Left ventricle myocardium superior (tissue), 1 donor: ENCODE measurements at places on chromosomes 5 and 9.

DNA sequence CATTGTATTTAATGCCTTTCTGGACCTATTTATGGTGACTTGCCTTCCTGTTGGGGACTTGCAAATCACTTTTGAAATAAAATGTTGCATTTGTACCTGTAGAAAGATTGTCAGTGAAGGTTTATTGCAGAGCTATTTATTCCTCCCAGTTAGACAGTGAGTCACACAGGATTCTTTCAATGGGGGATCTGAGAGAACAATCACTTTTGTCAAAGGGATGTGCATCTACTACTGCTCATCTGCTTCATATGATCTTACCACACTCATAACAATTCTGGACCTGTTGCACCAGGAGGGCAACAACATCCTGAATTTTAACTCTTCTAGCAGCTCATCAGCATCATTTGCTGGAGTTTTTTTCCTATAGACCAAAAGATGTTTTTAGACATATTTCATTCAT, 66.8 kb downstream of the FBXL7 start:
- no peak for DNase-seq

- DNase-seq = peak; percentile 87
Observed at GRCh38 chr5:72108202-72109061, 1.2 kb downstream of the MAP1B start.

GRCh38 chr5:125267636-125268248, 521.3 kb upstream of the ZNF608 start:
- no peak for DNase-seq

DNA sequence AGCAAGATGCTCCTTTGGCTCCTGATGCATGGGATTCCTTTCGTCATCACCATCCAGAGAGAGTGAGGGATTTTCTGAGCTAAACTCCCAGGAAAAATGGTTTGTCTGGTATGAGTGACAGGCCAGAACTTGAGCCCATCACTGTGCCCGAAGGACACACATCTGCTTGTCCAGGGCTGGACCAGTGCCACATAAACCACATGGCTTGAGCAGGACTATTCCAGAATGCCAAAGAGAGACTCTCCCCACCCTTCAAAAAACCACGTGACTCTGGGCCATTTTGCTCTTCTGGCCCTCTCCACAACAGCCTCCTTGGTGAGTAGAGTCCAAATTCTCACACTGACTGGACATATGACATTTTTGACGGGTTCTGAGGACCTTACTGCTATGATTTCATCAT, 46.4 kb upstream of the SHC3 start:
- DNase-seq = no peak

GRCh38 chr5:106019261-106019660, 1651.5 kb downstream of the EFNA5 start:
- no peak for DNase-seq

DNA sequence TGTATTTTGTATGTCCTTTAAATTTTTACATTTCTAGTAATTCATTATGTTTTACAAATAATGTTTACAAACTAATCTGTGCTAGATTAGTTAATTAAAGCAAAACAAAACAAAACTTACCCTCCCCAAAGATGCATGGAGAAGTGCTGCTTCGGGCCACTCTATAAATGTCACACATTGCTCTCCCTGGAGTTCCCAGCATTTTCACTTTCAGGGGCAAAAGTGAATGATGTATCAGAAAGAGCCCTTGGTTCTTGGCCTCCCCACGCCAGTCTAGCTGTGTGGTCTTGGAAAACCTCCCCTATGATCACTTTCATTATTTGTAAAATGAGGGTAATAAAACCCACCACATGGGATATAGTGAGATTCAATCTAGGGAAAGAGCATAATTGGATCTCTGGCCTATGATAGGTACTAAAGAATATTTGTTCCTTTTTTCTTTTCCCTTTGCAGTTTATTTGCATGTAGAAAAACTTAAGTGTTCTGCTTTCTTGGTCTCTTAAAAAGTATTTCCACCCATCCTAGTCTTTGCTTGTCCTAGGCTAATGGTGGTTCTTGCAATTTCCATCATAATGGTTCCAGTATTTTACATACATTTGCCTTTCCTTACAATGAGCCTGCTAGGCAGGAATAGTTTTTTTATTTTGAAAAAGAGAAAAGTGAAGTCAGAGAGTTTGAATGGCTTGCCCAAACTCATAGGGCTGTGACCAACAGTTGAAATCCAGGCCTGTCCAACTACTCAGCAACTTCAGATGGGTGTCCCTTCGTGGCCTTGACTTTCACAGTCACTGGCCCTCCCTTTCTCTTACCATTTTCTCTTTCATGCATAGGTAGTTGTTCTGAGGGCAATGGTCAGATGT, 184.5 kb upstream of the KLF4 start:
- DNase-seq = no peak

DNA sequence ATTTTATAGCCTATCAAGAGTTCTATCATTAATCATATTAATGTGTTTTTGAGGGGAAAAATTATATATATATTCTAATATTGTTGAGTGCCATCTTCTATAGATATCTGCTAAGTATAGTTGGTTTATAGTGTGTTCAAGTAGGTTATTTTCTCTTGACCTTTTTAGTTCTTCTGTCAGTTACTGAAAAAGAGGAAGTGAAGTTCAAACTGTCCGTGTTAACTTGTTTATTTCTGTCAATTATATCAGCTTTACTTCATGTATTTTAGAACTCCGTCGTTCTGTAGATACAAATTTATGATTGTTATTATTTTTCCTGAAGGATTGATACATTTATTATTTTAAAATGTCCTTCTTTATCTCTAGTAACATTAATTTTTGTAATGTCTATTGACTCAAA, 1209.1 kb downstream of the CDH12 start:
- no peak for DNase-seq

DNA sequence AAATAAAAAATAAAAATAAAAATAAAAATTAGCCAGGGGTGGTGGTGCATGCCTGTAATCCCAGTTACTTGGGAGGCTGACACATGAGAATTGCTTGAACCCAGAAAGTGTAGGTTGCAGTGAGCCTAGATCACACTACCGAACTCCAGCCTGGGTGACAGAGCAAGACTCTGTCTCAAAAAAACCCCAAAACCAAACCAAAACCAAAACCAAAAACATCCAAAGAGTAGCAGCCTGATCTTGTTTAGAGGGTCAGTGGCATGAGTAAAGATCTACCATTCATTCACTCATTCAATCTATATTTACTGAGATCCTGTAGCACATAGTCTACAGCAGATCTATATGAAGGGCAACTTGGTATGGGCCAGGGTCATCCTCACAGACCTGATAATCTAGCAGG, 202.4 kb downstream of the MAPKAP1 start:
- DNase-seq = no peak

DNA sequence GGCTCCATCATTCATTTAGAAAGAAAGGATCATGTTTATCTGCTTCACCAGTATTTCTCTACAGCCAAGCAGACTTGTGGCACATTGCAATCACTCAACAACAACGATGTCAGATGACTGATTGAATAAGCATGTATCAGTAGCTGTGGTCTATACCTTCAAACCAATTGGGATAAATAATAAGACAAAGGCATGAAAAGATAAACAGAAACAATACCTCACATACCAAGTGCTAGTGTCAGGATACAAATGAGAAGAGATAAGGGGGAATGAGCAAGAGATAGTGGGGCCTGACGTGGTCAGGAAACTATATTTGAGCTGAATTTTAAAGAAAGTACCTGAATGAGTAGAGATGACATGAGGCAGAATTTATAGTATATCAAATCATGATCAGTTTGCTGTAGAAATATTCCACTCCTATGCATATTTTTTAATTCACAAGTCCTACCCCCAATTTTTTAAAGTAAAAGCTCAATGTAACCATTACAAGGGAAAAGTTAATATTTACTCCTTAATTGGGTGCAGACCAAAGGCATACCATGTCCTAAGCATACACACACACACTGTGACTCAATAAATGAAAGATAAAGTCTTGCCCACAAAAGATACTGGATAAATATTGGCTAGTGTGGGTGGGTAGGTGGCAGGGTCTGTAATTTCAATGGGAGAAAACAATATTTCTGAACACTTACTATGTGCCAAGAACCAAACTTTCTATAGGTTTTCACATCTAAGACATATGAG, 284.5 kb downstream of the SPOCK1 start:
- DNase-seq = no peak

GRCh38 chr9:89655056-89655989, 50.5 kb downstream of the GADD45G start:
- no peak for DNase-seq

- no peak for DNase-seq
Observed at GRCh38 chr5:181242031-181242451, 1.7 kb downstream of the RACK1 start.

GRCh38 chr5:8418049-8418426, 549.1 kb downstream of the MTRR start:
- no peak for DNase-seq

DNA sequence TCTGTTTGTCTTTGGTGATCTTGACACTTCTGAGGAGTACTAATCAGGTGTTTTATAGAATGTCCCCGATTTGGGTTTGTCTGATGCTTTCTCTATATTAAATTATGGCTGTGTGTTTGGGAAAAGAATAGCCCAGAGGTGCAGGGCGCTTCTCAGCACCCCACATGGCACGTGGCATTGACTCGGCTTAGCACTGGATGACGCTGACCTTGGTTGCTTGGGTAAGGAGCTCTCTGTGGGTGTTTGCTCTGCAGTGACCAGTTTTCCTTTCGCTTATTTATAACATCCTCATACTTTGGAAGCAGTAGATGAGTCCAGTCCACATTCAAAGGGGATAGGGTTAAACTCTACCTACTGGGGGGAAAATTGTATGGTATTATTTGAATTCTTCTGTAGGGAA, 12.5 kb upstream of the FAM120AOS start:
- no peak for DNase-seq

DNA sequence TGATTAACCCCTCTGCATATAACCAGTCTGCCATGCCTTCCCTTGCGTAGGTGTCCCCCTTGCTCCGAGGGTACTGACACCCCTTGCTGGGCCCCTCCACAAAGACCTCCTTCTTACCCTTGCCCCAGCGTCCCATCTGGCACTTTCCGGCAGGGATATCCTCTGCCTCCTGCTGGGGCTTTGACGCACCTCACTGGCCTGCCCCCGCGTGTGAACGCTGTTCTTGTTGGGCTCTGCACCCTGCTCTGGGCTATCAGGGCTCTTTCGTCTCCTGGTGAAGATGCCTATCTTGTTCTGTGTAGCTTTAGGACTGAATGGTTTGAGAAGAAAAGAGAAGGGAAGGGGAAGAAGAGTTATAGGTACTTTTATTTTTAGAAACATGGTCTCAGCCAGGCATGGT, 53.0 kb downstream of the SUB1 start:
- DNase-seq = no peak

DNA sequence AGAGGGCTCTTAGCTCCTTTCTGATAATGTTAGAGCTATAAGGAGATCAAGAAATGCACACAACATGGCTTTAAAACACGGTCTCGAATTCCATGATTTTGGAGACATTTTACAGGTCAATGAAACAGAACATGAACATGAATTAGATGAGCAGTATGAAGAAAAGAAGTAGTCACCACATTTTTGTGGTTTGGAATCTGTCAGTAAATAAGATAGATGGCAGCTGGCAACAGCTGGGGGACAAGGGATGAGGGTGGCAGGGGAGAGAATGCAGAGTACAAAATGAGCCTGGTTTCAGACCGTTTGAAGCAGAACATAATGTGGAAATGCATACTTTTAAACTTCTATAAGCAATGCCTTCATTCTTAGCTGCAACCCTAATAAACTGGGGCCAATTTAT, 107.1 kb downstream of the OXCT1 start:
- no peak for DNase-seq

- DNase-seq = no peak
Observed at GRCh38 chr5:107580889-107581820, 89.6 kb downstream of the EFNA5 start.
